ENCODE measurements at places on chromosomes 7 and 10. TPM values are rescaled to one million over a fixed set of nuclear protein-coding genes. Genes with fewer than 3 reads are reported as not detected.

GRCh38 chr7:98303176-98303865 lies 21.8 kb downstream of the BRI3 start:
- no peak for DNase-seq

GRCh38 chr7:152344253-152344652 lies 91.5 kb downstream of the KMT2C start:
- no peak for DNase-seq

Gene PRSS37
- total RNA-seq, result not detected

DNA sequence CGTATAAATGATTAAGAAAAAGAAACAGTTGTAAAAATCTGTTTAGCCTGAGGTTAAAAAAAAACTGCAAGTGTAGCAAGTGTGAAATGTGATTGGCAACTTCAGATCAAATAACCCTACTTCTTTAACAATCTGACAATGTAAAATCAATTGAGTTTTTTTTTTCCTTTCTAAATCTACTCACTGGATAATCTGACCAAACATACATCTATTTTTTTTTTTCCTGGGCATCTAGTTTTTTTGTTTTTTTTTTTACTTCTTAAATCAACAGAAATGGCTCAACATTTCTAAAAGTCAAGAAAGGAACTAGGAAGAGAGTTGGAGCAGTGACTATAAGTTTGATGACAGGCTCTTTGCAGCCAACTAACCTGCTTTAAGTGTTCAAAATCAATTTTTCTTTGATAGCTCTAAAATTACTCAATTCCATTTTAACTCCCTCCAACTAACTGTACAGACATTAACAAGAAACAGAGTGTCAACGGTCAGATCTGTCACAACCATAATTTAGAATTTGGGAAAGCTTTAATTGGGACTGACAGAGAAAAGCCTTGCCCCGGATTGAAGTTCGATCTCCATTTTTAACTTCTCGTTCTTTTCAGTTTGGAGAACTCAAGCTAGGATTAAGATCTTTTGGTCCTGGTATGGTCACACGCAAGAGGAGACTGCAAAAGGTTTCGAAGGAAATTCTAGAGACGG lies 1.2 kb downstream of the ARL3 start:
- no peak for DNase-seq

Gene SLC16A9
- 0.08 TPM for total RNA-seq

- no peak for DNase-seq
These were observed 11.8 kb downstream of the CEP41 start for GRCh38 chr7:130429019-130429418.

- DNase-seq, result no peak
These were observed 9.2 kb downstream of the PCBD1 start for GRCh38 chr10:70879207-70879606.
